C1 segment of cervical spinal cord (tissue), 14 donors: ENCODE measurements at places on chromosomes 11 and 22.

DNA sequence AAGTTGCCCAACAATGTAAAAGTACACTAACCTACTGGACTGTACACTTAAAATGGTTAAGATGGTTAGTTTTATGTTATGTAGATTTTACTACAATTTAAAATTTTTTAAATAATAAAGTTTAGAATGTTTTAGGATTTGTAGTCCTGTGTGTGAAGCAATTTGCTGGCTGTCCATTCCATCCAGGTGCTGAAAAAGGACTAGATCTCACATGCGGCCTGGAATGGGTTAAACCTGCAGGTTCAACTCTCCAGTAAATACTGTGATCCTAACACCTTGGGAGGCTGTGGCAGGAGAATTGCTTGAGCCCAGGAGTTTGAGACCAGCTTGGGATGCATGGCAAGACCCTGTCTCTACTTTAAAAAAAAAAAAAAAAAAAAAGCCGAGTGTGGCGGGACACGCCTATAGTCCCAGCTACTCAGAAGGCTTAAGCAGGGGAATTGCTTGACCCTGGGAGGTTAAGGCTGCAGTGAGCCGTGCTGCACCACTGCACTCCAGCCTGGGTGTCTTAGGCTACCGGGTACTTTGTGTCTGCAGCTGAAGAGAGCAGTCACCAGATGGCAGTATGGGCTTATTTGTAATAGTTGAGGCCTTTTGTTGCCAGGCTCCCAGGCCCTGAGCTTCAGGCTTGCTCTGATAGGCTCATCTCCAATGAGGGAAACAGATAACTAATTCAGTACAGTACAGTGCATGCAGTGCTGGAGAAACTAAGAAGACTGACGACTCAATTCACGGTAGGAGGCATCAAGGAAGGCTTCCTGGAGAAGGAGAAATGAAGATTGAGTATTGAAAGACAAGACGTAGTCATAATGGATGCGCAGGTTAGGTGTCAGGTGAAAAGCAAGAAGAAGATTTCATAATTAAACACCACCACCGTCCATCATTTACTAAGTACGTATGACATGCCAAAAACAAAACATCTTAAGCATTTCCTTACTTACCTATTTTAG lies 64.7 kb upstream of the ASPHD2 start:
- peak; percentile 1 for DNase-seq

DNA sequence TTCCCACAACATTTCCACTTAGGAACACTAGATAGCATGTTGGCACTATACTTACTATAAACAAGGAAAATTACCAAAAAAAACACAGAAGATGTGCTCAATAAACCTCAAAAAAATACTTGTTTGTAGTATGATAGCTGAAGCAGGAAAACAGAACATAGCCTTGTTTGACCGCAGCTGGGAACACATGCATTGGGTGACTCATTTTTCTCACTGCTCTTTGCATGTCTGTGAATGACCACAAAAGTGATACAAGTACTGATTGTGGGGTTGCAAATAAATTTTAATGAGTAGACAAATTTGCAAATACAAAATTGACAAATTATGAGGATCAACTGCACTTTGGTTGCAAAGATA lies 22.8 kb upstream of the GUCY1A2 start:
- DNase-seq: no peak

DNA sequence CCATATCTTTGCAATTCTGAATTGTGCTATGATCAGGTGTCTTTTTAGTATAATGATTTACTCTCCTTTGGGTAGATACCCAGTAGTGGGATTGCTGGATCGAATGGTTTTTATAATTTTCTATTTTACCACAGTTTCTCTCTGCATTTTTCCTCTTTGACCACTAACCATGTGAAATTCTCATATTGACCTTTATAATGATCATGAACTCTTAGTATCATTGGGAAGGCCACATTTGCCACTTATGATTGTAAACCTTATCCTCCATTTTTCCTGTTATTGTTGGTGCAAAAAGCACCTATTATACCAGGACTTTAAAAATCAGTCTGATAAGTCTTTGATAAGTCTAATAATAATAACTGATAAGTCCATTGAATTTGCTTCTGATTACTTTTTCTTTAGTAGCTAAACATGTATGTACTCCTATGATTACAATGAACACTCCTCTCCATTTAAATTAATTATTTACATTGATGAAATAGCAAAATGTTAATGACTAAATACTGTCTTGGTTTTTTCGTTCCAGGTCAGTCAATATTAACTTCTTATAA lies 9.6 kb downstream of the NEAT1 start:
- no peak for DNase-seq

DNA sequence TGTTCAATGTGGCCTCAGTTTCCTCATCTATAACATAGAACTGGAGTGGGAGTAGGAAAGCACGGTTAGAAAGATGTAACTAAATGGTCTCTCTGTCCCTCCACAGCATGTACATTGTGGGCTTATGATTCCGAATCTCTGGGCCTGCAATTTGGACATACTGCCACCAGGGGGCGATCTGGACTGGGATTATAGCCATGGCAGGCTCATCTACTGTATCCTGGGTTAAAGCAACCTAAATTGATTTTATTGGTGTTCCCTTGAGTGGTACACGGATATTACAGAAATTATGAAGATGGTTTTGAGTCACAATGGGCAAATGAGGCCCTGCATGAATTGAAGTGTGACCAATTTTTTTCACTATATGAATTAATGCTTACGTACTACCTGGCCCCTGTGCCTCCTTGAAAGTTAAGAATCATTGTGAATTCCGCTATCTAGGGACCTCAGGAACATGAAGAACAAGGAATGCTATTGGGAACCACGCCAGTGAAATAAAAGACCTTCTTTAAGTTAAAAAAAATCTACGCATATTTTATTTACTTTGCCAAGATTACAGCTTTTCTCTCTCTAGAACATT lies 32.9 kb downstream of the TST start:
- DNase-seq: no peak

GRCh38 chr11:13983081-13983751 lies 20.7 kb downstream of the SPON1 start:
- no peak for DNase-seq
